ENCODE measurements at places on chromosomes 2 and 18.

DNA sequence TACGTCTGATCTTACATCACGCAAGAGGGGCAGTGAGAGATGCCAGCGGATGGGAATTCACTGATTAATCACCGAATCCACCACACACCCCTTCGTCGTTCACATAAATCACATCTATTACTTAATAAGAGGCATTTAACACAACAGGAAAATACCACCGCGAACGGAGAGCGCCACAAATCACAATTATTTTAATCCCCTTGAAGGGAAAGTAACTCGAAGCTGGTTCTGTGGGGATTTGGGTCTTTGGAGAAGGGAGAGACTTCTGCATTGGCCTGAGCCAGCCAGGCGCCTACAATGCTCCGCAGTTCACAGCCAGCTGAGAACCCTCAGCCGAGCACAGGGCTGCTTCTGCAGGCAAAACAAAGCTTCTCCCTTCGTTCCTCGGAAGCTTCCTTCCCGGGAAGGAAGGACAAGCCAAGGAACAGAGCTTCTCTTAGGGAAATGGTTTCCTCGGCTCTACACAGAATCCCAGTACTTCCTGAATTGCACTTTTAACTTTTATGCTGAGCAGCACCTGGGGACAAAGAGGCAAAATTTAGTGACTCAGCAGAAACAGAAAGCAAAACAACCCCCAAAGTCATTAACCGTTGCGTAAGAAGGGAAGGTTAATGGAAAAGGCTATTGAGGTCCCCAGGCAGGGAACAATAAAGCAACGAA lies at the start of gene LRP1B:
LRP1B (minus strand) TSS at position 7 of the 660 bp plus-strand sequence. CDS start 287 bp downstream, outside the sequence.
- peak; percentile 26 for DNase-seq

- DNase-seq: no peak
Observed at GRCh38 chr2:174752403-174753037, 11.8 kb downstream of the CHRNA1 start.

GRCh38 chr2:129575431-129575830 lies 404.0 kb upstream of the RAB6C start:
- DNase-seq: no peak

GRCh38 chr18:69817335-69817940 lies 130.2 kb downstream of the CD226 start:
- DNase-seq: no peak

DNA sequence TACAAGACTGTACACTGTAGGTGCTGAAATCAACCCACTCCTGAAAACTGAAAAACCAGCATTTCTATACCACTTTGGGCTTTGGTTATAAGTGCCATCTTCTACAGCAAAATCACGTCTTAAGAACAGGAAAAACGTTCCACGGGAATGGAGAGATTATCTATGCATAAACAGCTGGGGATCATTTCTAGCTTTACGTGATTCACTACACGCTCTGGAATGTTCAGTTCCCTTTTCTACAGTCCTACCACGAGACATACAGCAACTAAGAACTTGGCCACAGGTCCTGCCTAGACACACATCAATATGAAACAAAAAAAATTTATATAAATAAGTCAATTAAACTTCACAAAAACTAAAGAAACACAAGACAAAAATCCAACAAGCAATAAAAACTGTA lies 3.6 kb downstream of the CXCR4 start:
- no peak for DNase-seq

DNA sequence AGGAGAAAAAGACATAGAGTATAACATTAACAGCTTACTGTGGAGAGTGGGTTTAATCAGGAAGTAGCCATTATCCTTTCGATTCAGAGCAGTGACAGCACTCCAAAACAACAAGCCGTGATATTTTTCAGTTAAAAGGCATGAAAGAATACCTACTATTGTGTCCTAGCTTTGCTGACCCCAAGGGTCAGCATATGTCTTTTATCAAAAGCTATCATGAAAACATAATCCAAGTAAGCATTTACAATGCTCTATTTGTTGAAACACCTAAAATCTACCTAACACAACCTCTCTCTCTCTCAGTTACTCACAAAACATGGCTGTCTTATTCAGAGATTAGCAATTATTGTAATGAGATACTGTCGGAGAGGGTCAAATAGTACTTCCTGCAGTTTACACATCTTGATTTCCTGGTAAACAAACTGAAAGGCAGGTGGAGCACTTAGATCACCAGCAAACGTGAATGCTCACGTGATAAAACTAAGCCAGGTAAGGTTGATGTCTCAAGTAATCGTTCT lies 100.0 kb downstream of the BAZ2B start:
- DNase-seq: no peak

- no peak for DNase-seq
Observed at GRCh38 chr18:24346254-24346653, 51.4 kb downstream of the OSBPL1A start.

- DNase-seq: no peak
Observed at GRCh38 chr2:172429301-172429968, 2.0 kb downstream of the ITGA6 start.

DNA sequence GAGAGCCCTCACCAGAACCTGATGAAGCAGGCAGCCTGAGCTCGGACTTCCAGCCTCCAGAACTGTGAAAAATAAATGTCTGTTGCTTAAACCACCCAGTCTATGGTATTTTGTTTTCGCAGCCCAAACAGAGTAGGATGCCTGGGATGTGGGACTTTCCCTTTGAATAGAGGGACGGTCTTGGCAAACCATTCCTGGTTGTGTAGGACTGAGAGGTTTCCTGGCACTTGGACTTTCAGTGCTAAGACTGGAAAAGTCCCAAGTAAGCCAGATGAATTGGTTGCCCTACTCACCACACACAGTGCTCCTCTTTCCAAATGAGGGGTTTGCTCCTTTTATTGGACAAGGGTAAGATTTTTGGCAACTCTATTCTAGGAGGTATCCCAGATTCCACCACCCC lies 46.8 kb upstream of the ACMSD start:
- no peak for DNase-seq

DNA sequence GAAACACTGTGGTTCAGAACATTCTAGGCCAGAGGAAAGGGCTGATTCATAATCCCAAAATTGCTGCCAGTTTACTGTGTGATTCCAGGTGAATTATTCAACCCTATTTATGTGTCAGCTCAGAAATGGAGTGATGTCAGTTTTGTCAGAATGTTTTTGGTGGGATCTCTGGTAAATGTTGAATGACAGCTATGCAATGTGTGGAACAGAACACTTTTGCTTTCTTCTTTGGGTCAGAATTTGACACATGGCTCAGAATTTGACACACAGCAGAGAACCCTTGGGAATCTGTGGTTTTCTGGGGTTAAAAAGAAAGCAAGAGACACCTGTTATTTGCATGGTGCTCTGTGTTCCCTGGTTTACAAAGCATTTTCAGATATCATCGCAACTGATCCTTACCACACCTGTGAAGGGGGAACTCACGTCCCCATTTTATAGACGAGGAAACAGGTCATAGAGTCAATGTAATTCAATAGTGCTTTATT lies 1.6 kb upstream of the MTA3 start:
- DNase-seq: no peak

- no peak for DNase-seq
Observed at GRCh38 chr2:4340536-4340935, 637.2 kb downstream of the DCDC2C start.

Data from right cardiac atrium (tissue), 5 donors.